Stimulated activated CD4-positive, alpha-beta T cell treated with anti-CD3 and anti-CD28 coated beads, Interleukin-1b, Interleukin-23, amount 100 ng/mL, for 1 hour (primary cell): ENCODE measurements at places on chromosomes 2 and 18.

- no peak for DNase-seq
Observed at GRCh38 chr2:85012431-85012830, 41.5 kb downstream of the KCMF1 start.

DNA sequence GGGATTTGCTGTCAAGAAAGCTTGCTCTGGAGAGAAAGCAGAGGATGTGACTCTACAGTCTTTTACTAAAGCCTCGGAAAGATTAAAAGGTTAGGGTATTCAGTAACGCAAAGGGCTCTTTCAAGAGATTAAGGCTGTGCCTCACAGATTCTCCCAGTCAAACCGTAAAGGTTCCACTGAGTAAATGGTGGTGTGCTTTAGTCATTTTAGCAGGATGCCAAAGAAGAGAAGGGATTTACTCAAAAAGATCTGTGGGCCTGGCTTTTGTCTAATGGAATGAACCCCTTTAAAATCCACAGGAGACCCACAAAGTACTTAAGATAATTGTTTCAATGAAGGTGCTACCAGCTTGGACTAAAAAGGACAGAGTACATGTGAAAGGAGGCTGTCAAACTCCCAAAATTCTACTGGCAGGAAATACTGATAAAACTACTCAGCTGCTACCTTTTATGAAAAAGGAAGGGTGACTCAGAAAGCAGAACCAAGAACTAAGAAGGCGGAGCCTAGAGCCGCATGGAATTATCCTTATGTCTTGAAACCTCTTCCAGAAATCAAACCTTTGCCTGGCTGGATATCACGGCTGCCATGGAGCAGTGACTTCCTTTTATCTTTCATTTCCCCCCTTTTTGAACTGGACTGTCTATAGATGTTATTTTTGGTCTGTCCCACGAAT lies 670.2 kb upstream of the ZEB2 start:
- no peak for DNase-seq

GRCh38 chr18:73674125-73674865 lies 473.3 kb downstream of the FBXO15 start:
- DNase-seq = no peak

DNA sequence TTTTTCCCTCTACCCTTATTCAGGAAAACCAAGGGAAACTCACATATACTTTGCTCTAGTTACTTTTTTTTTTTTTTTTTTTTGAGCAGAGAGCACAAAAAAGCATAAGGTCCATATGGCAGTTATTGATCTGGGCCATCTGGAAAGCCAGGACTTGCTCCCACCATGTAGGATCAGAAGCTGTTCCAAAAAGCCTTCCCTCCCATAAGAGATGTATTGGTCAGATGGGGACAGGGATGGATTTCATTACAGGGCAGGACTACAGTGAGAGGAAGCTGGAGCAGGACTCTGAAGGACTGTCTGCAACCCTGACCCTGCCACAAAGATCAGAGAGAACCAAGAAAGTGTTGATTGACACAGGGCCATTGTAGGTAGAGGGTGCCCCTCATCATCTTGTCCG lies 57.3 kb downstream of the NRP2 start:
- DNase-seq = no peak
